ENCODE measurements at places on chromosomes 7 and 10.

DNA sequence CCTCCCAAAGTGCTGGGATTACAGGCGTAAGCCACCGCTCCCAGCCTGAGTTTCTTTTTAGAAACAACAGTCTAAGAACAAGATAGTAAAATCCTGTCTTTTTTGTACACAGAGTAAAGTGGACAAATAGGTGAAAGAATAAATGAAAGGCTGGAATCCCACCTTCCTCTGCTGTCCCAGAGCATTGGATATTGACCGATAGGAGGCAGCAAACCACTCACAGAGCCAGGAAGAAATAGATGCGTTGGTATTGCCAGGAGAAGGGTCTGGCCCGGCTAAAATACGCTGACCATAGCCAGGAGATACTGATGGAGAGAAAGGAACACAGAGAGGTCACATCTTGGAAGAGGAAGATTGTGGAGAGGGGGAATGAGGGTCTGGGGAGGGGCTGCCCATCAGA, 11.4 kb upstream of the ZNF12 start:
- DNase-seq: no peak

GRCh38 chr10:85457191-85457590, 909.4 kb downstream of the GRID1 start:
- DNase-seq: no peak

GRCh38 chr7:18520450-18521235, 25.1 kb downstream of the HDAC9 start:
- no peak for DNase-seq

DNA sequence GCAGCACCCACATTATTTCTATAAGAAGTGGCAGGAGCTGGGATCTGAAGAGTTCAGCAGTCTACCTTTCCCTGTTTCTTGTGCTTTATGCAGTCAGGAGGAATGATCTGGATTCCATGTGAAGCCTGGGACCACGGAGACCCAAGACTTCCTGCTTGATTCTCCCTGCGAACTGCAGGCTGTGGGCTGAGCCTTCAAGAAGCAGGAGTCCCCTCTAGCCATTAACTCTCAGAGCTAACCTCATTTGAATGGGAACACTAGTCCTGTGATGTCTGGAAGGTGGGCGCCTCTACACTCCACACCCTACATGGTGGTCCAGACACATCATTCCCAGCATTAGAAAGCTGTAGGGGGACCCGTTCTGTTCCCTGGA, 874 bp upstream of the RBP3 start:
- DNase-seq: no peak

- no peak for DNase-seq
Measured at GRCh38 chr10:119313644-119314043, 106.3 kb downstream of the GRK5 start.

DNA sequence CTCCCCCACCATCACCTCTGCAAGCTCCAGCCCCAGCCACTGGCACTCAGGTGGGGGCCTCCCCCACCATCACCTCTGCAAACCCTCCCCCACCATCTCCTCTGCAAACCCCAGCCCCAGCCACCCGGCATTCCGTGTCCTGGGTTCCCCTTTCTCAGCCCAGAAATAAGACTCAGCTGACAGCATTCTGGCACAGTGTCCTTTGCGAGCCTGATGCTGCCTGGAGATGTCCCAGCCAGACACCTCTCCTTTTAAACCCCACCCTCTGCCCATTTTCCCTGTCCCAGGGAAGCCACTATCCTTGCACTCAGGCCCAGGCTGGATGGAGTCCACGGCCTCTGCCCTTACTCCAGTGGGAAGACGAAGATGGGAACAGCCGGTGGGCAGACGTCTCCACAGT, 49.8 kb downstream of the ELFN1 start:
- no peak for DNase-seq

- DNase-seq: no peak
Measured at GRCh38 chr10:81874875-81875466, at the start of gene NRG3. TSS of gene NRG3 (plus strand) at chr10:81875194.

- no peak for DNase-seq
Measured at GRCh38 chr10:6497620-6498019, 82.5 kb downstream of the PRKCQ start.

DNA sequence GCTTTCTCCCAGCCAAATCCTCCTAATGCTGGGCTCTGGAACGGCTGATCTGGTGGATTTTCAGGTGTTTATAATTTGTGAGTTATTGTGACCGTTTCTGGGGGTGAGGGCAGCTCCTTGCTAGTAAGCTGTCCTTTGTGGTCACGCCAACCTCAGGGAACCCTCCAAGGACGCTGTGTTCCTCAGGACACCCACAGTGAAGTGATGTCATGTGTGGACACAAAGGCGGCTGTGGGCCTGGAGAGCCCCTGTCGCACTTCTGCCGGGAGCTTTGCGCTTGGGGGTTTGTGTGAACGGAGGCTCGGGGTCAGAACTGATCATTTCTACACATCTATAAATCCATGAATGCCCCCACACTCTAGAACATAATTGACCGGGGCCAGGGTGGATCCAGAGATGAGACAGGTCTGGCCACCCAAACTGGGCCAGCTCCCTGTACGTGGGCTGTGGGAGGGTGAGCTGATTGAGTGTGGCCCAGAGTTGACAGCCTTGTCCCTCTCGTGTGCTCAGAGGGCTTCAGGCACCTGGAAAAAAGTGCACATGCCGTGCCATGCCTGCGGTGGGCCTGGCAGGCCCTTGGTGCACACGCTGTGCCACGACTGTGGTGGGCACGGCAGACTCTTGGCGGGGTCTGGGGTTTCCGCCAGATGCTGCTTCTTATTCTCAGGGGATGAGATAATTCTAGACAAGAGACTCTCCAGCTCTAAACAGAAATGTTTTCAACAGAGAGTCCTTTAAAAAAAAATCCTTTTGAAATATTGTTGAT, 130.2 kb downstream of the VIPR2 start:
- DNase-seq: no peak

DNA sequence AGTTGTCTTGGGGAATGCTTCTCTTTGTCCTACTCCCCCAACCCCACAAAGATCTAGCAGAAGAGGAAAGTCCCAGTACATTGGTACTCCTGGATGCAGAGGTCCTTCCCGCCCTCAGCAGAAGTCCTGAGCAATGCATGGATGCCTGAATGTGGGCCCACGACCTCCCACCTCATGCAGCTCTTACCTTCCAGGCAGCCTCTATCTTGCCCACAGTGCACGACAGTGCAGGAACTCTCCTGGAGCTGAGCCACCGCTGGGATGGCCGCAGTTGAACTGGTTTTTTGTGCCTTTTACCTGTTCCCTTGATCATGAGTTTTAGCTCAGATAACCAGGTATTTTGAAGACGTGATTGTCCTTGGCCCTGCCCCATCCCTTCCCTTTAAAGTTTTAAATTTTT, 37.9 kb downstream of the LRRC4 start:
- no peak for DNase-seq

- DNase-seq: peak; percentile 92
Measured at GRCh38 chr7:97024209-97025129, at the start of gene DLX5. TSS of gene DLX5 (minus strand) at chr7:97024831. CDS start at chr7:97024623, 208 bp downstream.

Data from NCI-H2081 treated with DMSO at 0.1 percent for 48 hours (cell line).